ENCODE measurements at places on chromosomes 11 and 22.

GRCh38 chr11:111870522-111870885, 877 bp downstream of the ALG9 start:
- peak overlapping the region; percentile 92 for H3K27ac ChIP-seq
- H3K27me3 ChIP-seq: no peaks in the 10 kb centered on the region
- H3K36me3 ChIP-seq: peaks cover 37% of the 10 kb centered on the region
- H3K4me1 ChIP-seq: peaks cover 25% of the 10 kb centered on the region

DNA sequence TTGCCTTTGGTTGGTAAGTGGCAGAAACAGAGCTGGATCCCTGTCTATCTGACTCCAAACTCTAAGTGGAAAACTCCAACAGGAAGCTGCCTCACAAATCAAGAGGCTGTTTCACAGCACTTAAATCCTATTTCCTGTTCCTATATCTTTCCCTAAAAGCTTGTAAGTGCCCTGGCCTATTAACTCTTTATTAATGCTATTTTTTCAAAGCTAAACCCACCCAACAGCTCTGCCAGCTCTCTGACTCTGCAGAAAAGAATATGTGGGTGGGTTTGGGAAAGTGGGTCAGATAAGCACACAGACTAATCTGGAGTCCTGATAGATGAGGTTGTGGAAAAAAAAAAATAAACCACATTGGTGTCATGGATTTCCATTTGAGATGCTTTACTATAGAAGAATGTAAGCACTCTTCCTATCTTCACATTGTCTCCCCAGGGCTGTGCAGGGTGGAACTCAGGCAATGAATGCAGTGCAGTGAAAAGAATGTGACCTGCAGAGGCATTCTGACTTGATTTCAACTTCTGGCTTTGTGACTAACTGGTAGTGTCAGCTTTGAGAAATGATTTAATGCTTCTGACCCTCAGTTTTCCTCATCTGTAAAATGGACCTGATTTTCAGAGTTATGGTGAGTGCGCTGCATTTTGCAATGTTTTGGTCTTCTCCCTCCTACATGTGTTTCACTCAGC, 125.6 kb downstream of the AASDHPPT start:
- no peaks in the 10 kb centered on the region for H3K4me1 ChIP-seq
- no peaks in the 10 kb centered on the region for H3K27me3 ChIP-seq
- no peak overlapping the region for H3K4me3 ChIP-seq
- ATAC-seq: no peak
- no peaks in the 10 kb centered on the region for H3K36me3 ChIP-seq

DNA sequence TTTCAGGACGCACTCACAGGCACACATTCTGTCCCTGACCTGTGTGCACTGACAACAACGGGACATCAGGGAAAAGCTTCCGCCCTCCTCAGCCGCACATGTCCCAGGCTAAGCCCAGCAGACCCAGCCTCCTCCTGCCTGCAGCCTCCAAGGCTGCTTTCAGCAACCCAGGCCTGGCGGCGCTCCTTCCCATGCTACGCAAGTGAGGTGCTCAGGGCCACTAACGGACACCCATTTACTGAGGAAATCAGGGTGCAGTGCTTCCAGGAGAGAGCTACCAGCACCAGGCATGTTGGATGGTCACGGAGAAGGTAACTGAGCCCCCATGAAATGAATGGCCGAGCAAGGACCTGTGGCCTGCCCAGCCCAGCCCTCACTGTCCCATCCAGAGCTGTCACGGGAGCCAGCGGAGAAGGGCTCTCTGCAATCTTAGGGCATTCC, 6.9 kb downstream of the MOB2 start:
- peaks cover 10% of the 10 kb centered on the region for H3K4me1 ChIP-seq
- H3K27me3 ChIP-seq: no peaks in the 10 kb centered on the region
- H3K4me3 ChIP-seq: no peak overlapping the region
- no peak for ATAC-seq
- no peak overlapping the region for H3K27ac ChIP-seq
- H3K36me3 ChIP-seq: peaks cover 52% of the 10 kb centered on the region

- H3K36me3 ChIP-seq: peaks cover 13% of the 10 kb centered on the region
- peaks cover 13% of the 10 kb centered on the region for H3K4me1 ChIP-seq
- no peaks in the 10 kb centered on the region for H3K27me3 ChIP-seq
- peak overlapping the region; percentile 62 for H3K27ac ChIP-seq
- peak; percentile 45 for ATAC-seq
- no peak overlapping the region for H3K4me3 ChIP-seq
These were observed 17.8 kb downstream of the NAGA start for GRCh38 chr22:42052765-42053164.

DNA sequence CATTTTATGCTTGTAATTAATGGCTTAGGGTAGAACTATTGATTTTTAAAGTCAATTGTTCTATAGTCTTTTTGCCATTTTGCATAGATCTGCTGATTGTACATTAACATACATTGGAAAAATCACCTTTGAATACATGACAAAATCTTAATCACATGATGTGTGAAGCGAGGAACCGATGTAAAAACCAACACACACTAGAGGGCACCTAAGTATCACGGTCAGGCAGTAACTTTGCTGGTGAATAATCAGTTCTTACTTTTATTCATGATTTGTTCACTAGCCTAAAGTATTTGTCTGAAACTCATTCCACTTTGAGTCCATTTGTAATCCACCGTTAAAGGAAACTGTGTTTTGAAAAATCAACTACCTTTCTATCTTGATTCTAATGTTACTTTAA, 28.2 kb downstream of the JHY start:
- H3K4me3 ChIP-seq: no peak overlapping the region
- peaks cover 5% of the 10 kb centered on the region for H3K36me3 ChIP-seq
- H3K4me1 ChIP-seq: no peaks in the 10 kb centered on the region
- no peak overlapping the region for H3K27ac ChIP-seq
- no peaks in the 10 kb centered on the region for H3K27me3 ChIP-seq

DNA sequence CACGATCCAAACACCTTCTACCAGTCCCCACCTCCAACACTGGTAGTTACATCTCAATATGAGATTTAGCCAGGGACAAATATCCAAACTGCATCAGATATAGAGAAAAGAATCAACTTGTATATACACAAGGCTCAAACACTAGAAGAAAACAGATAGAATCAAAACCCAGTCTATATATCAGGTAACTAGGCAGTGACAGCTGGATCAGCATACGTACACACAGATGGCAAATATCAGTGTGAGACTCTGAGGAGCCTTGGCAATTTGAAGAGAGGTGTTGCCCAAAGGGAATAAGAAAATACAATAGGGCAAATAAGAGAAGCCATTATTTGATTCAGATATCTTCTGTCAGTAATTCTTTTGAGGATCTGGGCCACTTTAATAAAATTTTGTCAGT, 951.3 kb upstream of the CHORDC1 start:
- H3K27ac ChIP-seq: no peak overlapping the region
- H3K36me3 ChIP-seq: no peaks in the 10 kb centered on the region
- no peaks in the 10 kb centered on the region for H3K27me3 ChIP-seq

DNA sequence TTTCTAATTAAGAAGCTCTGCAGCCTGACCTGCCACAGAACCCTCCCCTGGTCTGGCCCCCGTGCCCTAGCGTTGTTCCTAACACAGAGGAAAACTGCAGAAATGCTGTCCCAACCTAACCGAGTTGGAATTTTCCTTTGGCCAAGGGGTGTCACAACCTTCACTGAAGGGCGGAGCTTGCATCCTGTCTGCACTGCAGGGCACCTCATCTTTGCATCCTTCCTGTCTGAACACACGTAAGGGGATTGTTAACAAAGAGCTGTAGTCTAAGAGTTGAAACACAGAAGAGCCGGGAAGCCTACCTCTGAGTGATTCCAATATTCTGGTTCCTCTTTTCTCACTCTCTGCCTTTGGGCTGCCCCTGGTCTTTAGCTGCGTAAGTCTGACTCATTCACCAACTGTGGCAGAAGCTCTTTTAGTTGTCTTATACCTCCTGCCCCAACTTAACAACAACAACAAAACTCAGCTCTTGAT, 1.6 kb downstream of the DIXDC1 start:
- peak overlapping the region; percentile 82 for H3K27ac ChIP-seq
- peaks cover 43% of the 10 kb centered on the region for H3K4me1 ChIP-seq
- H3K4me3 ChIP-seq: peak overlapping the region; percentile 41
- H3K27me3 ChIP-seq: no peaks in the 10 kb centered on the region
- ATAC-seq: peak; percentile 95

DNA sequence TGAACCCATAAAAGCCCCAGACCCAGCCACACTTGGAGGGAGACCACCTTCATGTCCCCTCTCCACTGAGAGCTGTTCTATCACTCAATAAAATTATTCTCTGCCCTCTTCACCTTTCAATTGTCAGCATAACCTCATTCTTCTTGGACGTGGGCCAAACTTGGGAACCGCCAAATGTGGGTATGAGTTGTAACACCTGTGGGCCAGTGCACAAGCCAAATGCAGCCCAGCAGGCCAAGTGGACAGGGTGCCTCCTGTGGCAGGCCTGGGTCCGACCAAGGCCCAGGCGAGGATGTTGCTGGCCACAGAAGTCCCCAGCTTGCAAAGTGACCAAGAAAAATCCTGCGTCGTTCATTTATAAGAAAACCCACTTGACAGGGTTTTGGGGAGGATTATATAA, 621.2 kb downstream of the METTL15 start:
- no peak overlapping the region for H3K4me3 ChIP-seq
- ATAC-seq: no peak
- H3K36me3 ChIP-seq: no peaks in the 10 kb centered on the region
- H3K27ac ChIP-seq: no peak overlapping the region

DNA sequence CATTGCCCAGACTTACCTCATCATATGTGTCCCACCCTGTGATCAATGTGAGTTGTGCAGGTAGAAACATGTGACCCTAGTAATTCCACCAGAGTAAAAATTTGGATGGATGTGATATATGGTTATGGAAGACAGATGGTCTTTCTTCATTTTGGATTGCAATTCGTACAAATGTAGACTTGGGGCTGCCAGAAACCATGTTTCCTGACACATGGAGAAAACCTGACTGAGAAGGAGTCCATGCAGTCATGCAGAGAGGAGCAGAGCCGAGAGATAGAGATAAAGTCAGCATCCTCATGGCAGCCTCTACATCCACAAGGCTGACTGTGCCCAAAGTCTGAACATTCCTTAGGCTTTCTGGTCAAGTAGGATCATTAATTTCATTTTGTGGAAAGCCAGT, 678.1 kb upstream of the KIRREL3 start:
- no peaks in the 10 kb centered on the region for H3K27me3 ChIP-seq
- no peaks in the 10 kb centered on the region for H3K36me3 ChIP-seq
- no peaks in the 10 kb centered on the region for H3K4me1 ChIP-seq
- H3K27ac ChIP-seq: no peak overlapping the region
- H3K4me3 ChIP-seq: no peak overlapping the region

DNA sequence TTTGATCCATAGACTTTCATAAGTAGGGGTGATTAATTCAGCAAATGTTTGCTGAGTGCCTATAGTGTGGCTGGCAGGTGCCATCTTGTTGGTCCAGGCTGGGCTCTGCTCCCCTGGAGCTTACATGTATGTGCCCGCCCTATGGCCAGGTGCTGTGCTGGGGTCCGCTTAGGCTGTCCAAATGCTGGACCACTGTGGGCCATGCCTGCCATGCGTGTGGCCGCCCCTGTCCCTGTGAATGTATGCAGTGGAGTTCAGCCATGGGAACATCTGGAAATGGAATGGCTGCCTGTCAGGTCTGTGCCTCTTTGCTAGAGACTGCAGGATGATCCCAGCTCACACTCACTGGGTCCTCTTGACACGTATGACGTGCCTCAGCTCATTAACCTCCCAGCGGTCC, 594.6 kb downstream of the TBC1D22A start:
- H3K36me3 ChIP-seq: no peaks in the 10 kb centered on the region
- no peak overlapping the region for H3K27ac ChIP-seq
- H3K27me3 ChIP-seq: no peaks in the 10 kb centered on the region
- ATAC-seq: no peak
- no peak overlapping the region for H3K4me3 ChIP-seq

DNA sequence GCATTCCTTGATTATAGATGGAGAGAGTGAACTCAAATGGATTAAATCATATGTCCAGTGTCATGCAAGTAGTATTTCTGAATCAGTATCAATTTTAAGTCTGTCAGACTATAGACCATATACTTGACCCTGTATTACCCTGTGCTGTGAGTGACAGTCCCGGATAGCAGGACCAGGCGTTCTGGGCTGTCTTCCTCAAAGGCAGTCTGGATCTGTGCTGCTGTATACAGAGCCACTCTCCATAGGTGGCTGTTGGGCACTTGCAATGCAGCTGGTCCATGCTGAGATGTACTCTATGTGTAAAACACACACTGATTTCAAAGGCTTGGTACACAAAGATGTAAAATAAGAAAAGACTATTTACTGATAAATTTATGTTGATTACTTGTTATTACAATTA, 294.3 kb downstream of the OPCML start:
- no peak for ATAC-seq
- H3K27me3 ChIP-seq: no peaks in the 10 kb centered on the region
- H3K4me3 ChIP-seq: no peak overlapping the region

- peaks cover 20% of the 10 kb centered on the region for H3K27me3 ChIP-seq
- no peaks in the 10 kb centered on the region for H3K4me1 ChIP-seq
- no peak overlapping the region for H3K27ac ChIP-seq
- no peak overlapping the region for H3K4me3 ChIP-seq
- ATAC-seq: no peak
- no peaks in the 10 kb centered on the region for H3K36me3 ChIP-seq
These were observed 9.3 kb upstream of the CEP295 start for GRCh38 chr11:93652161-93652597.

- peaks cover 30% of the 10 kb centered on the region for H3K4me1 ChIP-seq
- no peaks in the 10 kb centered on the region for H3K36me3 ChIP-seq
- peak overlapping the region; percentile 53 for H3K27ac ChIP-seq
- no peak for ATAC-seq
These were observed 72.5 kb upstream of the ZBED5 start for GRCh38 chr11:10930224-10930971.

GRCh38 chr22:20957683-20958431, 9.2 kb upstream of the AIFM3 start:
- H3K36me3 ChIP-seq: peaks cover under 1% of the 10 kb centered on the region
- H3K4me3 ChIP-seq: peak overlapping the region; percentile 82

GRCh38 chr11:134393638-134394037, 18.4 kb downstream of the B3GAT1 start:
- peaks cover 29% of the 10 kb centered on the region for H3K27me3 ChIP-seq
- H3K27ac ChIP-seq: no peak overlapping the region
- no peaks in the 10 kb centered on the region for H3K36me3 ChIP-seq
- ATAC-seq: no peak

DNA sequence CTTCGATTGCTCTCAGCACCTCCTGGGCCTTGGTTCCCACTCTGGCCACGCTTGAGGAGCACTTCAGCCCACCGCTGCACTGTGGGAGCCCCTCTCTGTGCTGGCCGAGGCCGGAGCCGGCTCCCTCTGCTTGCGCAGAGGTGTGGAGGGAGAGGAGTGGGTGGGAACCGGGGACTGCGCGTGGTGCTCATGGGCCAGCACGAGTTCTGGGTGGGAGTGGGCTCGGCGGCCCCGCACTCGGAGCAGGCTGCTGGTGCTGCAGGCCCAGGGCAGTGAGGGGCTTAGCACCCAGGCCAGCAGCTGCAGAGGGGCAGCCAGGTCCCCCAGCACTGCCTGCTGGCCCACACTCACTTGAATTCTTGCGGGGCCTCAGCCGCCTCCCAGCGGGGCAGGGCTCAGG, 12.2 kb downstream of the OR4B1 start:
- H3K4me1 ChIP-seq: no peaks in the 10 kb centered on the region
- H3K36me3 ChIP-seq: no peaks in the 10 kb centered on the region
- H3K27me3 ChIP-seq: peaks cover 17% of the 10 kb centered on the region
- no peak overlapping the region for H3K27ac ChIP-seq
- ATAC-seq: no peak

All from stimulated activated memory B cell treated with anti-CD40 and anti-IgM and Interleukin-4, amounts not matched to agents 10 μg/mL and 1 μg/mL and 100 μg/mL, for 72 hours (primary cell).